ENCODE measurements at places on chromosomes 6 and 20.

DNA sequence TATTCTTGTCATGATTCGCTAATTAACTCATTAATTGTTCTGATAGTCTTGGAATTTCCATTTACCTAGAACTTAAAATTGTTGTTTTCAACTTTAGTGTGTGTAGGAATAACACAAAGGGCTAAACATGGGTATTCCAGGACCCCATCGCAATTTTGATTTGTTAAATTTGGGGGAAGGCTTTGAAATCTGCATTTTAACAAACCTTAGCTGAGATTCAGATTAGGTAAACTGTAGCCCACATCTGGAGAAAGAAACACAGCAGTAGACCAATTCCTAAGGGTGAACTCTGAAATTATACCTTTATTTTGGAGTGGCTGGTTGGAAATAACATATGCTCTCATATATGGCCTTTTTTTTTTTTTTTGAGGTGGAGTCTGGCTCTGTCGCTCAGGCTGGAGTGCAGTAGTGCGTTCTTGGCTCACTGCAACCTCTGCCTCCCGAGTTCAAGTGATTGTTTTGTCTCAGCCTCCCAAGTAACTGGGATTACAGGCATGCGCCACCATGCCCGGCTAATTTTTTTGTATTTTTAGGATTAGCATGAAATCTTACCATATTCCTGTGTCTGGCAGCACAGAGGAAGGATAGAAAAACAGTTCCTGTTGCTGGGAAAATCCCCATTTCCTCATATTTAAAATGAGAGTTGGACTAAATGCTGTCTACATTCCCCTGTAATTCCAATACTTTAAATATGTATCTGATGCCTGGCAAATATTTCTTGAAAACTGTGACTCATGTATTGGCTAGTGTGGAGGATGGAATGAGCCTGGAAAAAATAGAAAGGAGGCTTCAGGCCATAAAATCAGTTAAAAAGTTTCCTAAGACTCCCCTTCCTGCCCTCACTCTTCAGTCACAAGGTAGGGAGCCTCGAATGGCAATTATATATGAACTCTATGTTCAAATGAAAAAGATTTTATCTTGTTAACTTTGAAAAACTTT lies 96.7 kb upstream of the FAM184A start:
- DNase-seq, result no peak

DNA sequence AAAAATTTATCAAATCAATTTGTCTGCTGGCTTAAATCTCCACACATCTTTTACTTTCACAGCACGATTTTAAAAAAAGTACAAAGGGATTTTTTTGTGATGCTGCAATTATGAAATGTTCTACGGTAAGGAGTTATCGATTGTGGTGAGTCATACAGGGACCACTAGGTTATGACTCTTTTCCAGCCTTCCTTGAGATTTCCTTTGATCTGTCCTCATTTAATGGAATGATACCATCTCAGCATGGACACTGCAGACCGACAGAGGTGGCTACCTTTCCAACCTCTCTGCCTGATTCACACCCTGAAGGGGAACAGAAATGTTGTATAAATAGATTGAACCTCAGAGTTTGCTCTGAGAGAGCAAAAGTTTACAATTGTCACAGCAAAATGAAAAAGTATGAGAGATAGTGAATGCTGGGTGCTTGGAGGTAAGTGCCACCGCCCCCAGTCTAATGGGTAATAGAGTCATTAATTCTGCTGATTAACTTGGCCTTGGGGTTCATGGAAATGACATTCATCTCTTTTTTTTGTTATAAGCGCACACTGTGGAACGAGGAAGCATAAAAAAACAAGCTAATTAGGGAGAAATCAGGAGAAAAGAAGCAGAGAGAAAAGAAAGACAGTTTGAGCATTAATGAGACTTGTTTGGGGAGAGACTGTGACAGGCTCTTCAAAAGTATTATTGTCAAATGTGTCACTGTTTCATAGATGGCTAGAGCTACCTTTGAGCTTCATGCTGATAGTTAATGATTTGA lies 306.0 kb downstream of the RNF144B start:
- DNase-seq, result no peak

GRCh38 chr20:56316051-56316450 lies 42.7 kb upstream of the FAM210B start:
- DNase-seq, result no peak

- DNase-seq, result no peak
These were observed 34.1 kb upstream of the SLC35D3 start for GRCh38 chr6:136887953-136888352.

DNA sequence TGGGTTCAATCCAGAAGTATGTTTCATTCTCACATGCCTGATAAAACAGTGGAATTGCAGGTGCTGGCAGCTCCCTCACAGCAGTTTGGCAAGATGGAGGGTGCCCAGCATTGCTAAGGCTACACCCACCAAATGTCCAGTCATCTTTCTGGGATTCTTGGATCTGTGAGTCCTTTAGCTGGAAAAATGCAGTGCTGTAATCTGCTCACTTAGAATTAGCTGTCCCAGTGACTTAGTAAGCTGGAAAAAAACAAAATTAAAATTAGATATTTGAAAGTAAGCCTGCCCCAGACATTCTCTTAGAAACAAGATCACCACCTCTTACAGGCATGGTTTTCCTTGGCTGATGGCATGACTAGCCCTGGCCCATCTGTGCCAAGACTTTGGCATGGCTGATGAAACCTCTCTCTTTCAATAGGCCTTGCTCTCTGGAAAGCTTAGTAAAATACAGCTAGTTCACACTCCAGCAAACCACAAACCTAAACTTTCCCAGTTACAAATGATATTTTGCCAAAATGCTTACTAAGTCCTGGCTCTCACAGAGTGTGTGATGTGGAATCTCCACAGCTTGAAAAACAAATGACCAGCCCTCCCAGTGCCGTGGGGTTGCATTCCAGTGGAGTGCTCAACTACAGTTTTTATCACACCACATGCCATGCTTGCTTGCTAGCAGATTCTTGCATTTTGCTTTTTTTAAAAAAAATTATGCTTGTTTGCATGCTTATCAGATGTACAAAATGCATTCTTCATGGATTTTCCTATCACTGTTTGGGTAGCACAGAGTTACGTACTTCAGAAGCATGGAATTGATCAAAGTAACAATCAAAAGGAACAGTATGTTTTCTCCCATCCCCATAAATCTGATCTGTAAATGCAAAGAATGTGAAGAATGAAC lies 261.5 kb downstream of the EYA4 start:
- no peak for DNase-seq

- no peak for DNase-seq
These were observed 525 bp upstream of the MAK start for GRCh38 chr6:10838794-10839333.

DNA sequence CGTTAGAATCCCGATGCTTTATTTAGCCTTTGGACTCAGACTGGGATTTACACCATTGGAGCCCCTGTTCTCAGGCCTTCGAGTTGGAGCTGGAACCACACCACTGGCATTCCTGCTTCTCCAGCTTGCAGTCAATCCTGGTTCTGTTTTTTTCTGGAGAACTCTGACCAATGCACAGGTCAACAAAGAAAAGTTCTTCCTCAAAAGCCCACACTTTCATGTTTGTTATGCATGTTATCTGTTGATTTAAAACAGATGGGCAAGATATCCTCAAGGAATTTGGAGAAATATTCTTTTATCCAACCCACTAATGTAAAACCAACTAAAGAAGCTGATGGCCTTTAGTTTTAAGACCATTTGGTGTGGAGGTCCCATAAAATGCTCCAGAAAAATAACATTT lies 205.7 kb downstream of the ANKRD60 start:
- no peak for DNase-seq

GRCh38 chr20:15642109-15642508 lies 931.1 kb downstream of the KIF16B start:
- DNase-seq, result no peak

DNA sequence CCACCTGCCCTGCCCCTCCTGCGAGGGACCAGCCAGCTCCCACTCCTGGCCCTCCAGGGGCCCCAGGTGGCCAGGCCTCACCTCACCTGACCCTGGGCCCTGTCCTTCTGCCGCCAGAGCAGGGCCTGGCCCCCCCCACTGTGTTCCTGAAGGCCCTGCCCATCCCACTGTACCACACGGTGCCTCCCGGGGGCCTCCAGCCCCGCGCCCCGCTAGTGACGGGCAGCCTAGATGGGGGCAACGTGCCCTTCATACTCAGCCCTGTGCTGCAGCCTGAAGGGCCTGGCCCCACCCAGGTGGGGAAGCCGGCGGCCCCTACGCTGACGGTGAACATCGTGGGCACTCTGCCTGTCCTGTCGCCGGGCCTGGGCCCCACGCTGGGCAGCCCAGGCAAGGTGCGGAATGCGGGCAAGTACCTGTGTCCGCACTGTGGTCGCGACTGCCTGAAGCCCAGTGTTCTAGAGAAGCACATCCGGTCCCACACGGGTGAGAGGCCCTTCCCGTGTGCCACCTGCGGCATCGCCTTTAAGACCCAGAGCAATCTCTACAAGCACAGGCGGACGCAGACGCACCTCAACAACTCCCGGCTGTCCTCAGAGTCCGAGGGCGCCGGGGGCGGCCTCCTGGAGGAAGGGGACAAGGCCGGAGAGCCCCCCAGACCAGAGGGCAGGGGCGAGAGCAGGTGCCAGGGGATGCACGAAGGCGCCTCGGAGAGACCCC lies 27.6 kb downstream of the ZNF831 start:
- DNase-seq, result no peak

- DNase-seq, result no peak
These were observed 472 bp upstream of the PAQR8 start for GRCh38 chr6:52361414-52361944.

DNA sequence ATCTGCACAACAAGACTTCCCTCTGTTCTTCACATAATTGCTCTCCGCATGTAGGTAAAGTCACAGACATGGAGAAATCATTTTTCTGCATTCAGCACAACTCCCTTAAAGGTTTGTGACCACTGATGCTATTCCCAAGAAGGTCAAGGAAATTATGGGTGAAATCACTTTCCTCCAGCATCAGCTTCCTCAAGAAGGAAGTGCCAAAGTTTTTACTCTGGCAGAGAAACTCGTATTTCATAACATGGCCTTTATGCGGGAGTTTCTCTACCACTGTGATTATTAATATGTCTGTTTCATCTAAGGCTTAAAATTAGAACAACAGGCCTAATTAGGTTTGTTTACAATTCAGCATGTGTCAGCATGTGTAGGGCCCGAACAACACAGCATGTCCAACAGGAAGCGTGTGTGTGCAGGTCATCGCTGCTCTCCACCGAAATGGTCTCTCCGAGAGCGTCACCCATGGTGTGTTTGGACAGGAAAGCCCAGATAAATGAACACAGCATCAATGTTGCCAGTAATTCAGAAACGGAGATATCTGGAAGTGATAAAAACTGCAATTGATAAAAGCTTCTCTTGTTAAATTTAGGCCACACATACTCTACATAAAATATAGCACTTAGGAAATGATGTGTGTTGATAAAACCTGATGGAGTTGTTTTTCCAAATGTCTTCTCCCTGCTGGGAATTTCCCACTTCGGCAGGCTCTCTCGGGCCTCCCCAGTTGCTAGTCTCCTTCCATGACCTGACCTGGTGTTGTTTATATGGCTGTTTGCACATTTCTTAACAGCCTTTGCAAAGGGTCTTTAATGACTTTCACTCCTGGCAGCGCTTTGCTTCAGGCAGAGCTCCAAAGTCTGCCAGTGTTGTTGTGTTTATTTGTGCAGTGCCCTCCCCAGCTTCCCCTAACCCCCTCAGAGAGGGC lies 265.1 kb upstream of the CEP162 start:
- no peak for DNase-seq

- DNase-seq, result no peak
These were observed 856 bp downstream of the TP53TG5 start for GRCh38 chr20:45377269-45377668.

DNA sequence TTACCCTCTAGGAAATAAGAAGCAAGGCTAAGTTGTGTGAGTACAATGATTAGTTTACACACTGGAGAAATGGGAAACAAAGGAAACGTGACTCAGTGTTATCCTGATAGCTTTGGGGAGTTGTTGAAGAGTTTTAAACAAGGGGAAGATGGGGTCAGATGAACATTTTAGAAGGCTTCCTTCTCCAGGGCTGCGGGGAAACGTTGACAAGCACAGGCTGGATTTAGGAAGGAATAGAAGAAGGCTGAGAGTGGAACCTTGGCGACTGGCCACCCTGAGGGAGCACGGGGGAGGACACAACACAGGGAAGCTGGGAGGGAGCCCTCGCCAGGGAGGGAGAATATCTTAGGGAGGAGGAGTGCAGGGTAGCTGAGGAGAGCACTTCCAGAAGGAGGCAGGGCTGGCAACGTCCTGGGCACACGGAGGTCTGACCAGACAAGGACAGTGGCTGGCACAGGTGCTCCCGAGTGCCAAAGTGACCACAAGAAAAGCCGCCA lies 134.7 kb downstream of the AIG1 start:
- no peak for DNase-seq

DNA sequence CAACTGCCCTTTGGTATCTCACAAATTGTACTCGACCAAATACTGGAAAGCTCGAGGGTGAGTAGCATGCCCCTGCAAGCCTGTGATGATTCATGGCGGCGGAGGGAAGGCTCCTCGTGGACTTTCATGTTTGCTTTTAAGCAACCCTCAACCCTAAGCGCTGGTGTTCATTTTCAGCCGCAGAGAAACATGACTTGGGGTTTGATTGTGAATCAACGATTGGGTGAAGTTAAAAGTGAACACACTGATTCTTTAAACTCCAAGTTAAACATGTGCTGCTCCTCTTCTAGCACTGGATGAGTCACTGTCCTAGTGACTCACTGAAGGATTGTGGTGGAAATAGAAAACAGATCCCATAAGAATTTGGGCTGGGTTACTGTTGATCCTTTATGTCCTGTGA lies 8.3 kb downstream of the CD109 start:
- no peak for DNase-seq

GRCh38 chr6:7479801-7480266 lies 61.6 kb upstream of the DSP start:
- no peak for DNase-seq

GRCh38 chr6:128914051-128914450 lies 31.1 kb downstream of the LAMA2 start:
- DNase-seq, result no peak

GRCh38 chr6:153511896-153512496 lies 380.9 kb upstream of the RGS17 start:
- peak; percentile 5 for DNase-seq

DNA sequence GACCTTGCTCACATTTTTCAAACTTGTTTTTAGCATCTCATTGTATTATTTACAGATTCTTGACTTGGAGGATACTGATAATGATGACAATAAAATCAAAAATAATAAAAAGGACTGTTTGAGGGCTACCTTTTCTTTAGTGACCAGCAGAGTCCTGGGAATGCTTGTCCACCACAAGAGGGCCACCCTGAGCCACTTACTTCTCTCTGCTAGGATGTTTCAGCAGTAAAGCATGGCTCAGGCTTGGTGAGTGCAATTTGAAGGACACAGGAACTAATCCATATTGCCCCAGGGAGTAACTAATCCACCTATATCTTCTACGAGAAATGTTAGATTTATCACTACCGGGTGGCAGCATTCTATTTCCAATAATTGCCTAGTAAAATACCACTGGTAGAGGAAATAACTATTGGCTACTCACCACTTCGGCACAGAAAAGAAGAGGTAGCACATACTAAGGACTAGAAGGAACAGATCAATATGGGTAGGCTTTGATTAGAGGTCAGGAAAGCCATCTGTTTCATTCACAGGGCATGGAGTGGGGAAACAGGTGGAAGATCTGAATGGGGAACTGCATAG lies 5.8 kb upstream of the KIAA0408 start:
- DNase-seq, result peak; percentile 50

Data from CD4-positive, alpha-beta memory T cell (primary cell).